Spinal cord (tissue), 10 donors: ENCODE measurements at places on chromosomes 13 and 19. TPM values are rescaled to one million over a fixed set of nuclear protein-coding genes. Genes with fewer than 3 reads are reported as not detected.

DNA sequence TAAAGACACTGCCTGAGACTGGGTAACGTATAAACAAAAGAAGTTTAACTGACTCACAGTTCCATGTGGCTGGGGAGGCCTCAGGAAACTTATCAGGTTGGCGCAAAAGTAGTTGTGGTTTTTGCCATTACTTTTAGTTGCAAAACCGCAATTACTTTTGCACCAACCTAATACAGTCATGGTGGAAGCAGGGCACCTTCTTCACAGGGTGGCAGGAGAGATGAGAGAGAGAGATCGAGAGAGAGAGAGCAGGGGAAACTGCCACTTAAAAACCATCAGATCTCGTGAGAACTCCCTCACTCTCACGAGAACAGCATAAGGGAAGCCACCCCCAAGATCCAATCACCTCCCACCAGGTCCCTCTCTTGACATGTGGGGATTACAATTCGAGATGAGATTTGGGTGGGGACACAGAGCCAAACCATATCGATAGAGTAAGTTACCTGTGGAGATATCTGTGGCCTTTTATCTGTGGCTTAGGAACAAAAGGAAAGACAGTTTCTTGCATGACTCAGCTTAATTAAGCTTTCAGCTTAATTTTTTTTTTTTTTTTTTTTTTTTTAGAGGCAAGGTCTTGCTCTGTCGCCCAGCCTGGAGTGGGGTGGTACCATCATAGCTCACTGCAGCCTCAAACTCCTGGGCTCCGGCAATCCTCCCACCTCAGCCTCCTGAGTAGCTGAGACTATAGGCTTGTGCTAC, 7.6 kb upstream of the CABP5 start:
- DNase-seq, result no peak

DNA sequence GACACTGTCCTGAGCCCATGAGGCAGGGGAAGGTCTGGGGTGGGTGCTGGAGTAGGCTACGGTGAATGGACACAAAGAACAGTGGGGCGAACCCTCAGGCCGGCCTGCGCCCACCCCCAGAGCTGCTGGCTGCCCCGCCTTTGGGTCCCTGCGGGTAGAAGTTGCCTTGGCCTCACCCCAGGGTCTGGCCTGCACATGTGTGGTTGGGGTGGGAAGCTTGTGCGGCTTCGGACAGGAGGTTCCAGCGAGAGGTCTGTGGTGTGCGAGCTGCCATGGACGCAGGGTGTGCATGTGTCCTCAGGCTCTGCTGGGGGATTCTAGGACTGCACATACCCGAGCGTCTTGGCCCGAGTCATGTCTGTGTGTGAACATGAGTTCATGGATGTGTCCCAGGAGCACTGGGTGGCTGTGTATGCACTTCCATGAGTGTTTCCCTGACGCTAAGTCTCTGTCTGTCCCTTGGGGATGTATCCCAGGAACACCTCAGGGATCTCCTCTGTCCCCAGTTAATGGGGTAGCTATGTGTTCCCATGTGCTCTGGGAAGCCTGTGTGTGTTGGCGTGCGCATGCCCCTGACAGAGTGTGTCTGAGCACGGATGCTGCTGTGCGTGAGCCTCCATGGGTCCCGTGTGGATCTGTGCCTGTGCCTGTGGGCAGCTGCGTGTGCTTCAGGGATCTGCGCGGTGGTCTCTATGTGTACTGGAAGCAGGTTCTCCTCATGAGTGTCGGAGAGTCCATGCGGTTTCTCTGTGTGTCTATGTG, 20.8 kb upstream of the POU2F2 start:
- DNase-seq, result no peak

- peak; percentile 81 for DNase-seq
Observed at GRCh38 chr13:98324105-98324504, 147.0 kb upstream of the RNF113B start.

DNA sequence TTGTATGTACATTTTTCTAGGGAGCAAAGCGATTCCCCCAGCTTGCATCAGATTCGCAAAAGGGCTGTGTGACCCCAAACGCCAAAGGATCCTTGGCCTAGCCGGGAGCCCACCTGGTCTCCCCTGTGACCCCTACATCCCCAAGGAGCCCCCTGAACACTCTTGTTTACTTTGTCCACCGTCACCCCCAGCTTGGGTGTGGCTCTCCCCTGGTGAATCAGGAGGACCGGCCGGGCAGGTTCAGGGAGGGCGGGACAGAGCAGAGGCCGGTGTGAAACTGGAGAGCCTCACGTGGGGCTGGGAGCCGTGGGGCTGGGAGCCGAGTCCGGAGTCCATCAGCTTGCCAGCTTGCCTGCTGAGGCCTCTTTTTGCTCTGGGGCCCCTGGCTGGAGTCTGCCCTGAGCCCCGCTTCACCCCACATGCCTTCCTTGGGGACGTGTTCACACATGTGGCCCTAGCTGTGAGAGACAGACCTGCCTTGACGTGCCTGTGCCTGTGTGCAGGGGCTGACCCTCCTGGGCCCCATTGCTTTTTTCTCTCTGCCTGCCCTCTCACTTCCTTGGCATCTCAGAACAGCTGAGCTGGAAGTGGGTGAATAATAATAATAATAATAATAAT, 2.0 kb downstream of the ITPKC start:
- peak; percentile 28 for DNase-seq

DNA sequence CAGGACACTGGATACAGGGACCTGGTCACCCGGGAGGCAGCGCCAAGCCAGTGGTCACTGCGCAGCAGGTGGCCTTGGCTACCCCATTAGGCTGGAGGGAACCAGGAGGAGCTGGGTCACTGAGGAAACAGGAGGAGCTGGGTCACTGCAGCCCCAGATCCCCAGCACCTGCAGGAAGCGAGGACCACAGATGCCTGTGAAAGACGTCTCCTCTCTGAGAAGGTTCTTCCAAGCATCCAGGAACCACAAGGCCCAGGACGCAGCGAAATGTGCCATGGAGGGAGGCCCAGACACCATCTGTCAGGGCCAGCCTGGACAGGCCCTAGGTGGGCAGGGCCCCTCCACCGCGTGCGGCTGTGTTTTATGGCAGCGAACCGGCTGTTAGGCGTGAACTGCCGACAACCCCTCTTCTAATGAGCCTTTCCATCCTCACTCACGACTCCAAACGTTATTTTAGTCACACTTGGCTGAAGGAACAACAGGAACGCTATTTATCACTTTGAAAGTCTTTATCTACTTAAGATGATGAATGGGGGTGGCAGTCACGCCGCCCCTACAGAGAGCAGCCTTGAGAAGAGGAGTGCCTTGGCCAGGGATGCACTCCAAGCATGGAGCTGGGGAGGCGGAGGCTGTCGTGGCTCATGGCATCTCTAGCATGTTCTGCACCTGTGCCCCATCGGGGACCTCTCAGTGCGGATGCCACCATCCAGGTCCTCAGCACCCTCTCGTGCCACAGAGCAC, 53.3 kb downstream of the CEBPG start:
- DNase-seq, result peak; percentile 68

DNA sequence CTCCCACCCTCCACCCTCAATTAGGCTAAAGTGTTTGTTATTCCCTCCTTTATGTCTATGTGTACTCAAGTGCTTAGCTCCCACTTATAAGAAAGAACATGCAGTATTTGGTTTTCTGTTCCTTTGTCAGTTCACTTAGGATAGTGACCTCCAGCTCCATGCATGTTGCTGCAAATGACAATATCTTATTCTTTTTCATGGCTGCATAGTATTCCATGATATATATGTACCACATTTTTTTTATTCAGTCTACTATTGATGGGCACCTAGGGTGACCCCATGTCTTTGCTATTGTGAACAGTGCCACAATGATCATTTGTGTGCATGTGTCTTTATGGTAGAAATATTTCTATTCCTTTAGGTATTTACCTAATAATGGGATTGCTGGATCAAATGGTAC, 114.3 kb downstream of the DLEU7 start:
- no peak for DNase-seq

DNA sequence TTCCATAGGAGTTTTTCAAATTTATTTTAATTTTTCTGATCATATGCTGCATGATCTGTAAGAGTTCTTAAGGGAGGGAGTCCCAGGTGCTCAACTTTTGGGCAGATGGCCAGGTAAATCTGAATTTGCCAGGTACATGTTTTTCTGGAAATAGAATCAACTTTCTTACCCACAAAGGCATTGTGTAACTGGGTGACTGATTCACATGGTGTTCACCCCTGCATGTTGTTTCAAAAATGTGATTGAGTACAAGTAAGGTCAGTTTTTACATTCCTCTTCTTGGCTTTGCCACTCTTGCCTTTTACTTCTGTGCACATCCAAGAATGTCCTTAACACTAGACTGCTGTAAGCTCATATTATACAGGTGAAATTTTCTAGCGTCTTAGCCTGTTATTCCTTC, 30.4 kb downstream of the RB1 start:
- no peak for DNase-seq

DNA sequence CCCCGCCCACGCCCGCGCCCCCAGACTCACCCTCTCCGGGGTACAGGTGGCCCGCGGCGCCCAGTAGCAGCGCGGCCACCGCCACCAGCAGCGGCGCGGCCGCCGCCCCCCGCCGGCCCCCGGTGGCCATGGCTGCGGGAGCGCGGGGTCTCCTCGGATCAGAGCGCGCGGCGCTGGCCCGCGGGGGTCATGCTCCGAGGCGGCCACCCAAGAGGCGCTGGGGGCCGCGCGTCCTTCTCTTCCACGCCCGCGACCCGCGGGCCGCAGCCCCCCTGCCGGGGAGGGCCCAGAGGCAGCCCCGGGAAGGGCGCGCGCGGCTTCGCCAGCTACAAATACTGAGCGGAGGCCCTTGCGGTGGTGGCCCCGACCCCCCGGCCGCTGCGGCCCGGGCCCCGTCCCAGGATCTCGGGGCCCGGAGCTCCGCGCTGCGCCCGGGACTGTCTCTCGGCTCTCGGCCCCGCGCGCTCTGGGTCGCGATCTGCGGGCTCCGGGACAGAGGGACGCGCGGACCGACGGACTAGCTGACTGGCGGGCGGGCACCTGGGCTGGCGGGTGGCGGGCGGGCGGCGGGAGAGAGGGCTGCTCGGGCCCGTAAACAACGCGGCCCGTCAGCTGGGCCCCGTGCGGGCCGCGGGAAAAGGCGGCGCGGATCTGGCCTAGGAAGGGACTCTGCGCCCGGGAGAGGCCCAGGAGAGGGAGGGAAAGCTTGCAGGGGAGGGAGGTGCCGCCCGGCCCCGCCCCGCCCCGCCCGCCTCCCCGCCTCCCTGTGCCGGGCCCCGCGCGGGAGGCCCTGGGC, at the start of gene INSR:
Gene INSR, minus strand, starts transcription at position 653 of the 796 bp plus-strand sequence. Its CDS starts 523 bp downstream, at position 130.
- DNase-seq, result peak; percentile 96

The PROSER1 gene
- 19.0 TPM for total RNA-seq
